ENCODE measurements at places on chromosomes 12 and 14.

- DNase-seq, result no peak
Observed at GRCh38 chr14:59845245-59845644, 25.3 kb downstream of the RTN1 start.

DNA sequence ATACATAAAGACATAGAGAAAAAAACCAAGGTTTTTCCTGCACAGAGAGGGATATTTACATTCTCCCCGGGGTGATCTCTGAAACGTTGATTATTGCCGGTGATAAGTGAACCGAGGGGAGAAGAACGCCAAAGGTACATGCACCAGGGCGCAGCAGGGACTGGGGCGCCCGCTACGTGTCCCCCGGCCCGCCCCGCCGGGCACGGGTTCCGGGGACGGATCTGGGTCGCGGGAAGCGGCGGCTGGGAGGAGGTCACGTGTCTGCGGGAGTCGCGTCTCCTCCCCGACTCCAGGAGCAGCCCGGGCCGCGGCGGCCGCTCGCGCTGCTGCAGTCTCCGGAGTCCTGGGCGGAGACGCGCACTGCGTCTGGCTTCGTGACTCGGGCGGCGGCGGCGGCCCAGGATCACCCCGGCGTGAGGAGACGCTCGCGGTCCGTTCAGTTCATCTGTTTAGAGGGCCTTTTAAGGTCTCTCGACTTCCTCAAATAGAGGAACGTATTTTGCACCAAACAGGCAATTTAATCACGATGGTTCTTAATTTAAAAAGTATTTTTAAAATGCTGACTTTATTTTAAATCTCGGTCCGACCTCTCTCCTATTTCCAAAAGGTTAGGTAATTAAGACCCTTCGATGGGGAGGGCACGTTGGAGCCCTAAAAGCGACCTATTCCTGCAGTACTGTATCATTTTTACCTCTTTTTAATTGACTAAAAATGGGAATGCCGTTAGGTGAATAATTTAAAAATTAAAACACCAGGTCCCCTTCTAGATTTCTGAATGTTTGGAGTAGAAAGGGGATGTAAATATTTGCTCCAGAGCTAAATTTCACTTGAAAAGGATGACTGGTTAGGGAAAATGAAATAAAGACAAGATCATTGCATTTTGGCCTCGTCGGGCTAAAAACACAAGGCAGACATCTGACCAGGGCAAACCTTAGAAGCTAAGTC, 1.8 kb upstream of the BHLHE41 start:
- DNase-seq, result no peak

DNA sequence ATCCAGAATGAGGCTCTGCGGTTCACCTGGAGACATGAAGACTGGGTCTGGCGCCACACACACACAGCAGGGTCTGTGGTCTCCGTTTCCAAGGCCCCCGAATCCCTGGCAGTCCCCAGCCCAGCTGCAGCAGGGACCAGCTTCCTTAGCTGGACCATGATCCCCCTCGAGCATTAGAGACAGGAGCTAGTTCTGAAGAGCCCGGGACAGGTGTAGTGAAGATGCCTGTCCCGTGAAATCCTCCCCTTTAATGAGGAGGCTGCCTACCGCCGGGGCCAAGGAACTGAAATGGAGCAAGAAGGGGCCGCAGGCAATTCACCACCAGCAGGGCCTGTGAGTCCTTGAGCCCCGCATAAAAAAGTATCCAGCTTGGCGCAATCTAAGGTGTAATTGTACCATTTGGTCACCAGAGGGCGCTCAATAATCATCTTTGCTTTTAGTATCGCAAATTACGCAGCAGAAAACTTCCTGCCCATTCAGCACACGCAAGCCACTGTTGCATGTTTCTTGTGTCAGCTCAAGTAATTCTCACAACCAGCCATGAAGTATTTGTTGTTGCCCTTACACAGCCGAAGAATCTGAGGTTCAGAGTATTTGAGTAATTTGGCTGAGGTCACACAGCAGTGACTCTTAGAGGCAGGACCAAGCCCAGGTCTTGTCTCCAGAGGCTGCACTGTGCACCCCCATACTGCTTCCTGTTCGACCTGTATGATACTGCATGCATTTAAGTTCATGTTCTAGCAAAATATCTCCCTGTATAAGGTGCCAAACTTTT, 54.3 kb upstream of the PPP2R5C start:
- DNase-seq, result peak; percentile 77

- DNase-seq, result no peak
Observed at GRCh38 chr12:65535946-65536345, 257.5 kb downstream of the MSRB3 start.
